ENCODE measurements at places on chromosomes 4 and X. TPM values are rescaled to one million over a fixed set of nuclear protein-coding genes. Genes with fewer than 3 reads are reported as not detected.

Gene MAML3
- 3.8 TPM for total RNA-seq

Gene ATP8A1
- 0.76 TPM for total RNA-seq

Gene GYPA
- total RNA-seq: not detected

Gene S100P
- total RNA-seq: 365 TPM

Gene OCIAD1
- total RNA-seq: 103 TPM

Gene LANCL3
- 2.2 TPM for total RNA-seq

Gene G3BP2
- total RNA-seq: 122 TPM

Gene EFNB1
- total RNA-seq: 20.7 TPM

Gene ATP2B3
- not detected for total RNA-seq

Gene RAB41
- total RNA-seq: not detected

Gene FAM236A
- total RNA-seq: not detected

Gene ABCG2
- 0.44 TPM for total RNA-seq

Gene RNF128
- total RNA-seq: 40.1 TPM

Gene FGG
- total RNA-seq: not detected

Gene POLN
- total RNA-seq: 5.2 TPM

DNA sequence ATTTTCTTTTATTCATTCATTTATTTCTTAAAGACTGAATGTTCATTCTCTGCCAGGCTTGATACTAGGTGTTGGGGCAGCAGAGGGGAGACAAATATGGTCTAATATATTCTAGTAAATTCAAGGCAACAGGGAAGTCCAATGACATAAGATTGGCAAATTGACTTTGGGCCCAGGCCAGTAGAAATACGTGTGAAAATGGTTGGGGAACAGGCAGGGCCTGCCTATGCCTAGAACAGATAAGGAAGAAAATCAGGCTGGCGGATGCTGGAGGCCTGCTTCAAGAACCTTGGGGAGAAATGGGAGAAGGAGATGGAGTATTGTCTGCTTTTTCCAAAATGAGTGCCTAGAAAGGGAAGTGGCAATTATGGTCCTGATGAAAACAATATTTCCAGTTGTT is 108.6 kb downstream of the RTL5 start:
- H3K27me3 ChIP-seq: peaks cover 26% of the 10 kb centered on the region
- no peak for DNase-seq
- peaks cover 3% of the 10 kb centered on the region for H3K4me1 ChIP-seq
- H3K36me3 ChIP-seq: no peaks in the 10 kb centered on the region
- H3K4me3 ChIP-seq: no peak overlapping the region

- H3K36me3 ChIP-seq: no peaks in the 10 kb centered on the region
- no peak overlapping the region for H3K4me3 ChIP-seq
- H3K27me3 ChIP-seq: no peaks in the 10 kb centered on the region
- peaks cover 14% of the 10 kb centered on the region for H3K4me1 ChIP-seq
Measured at GRCh38 chr4:52638717-52639116, 20.4 kb downstream of the USP46 start.

GRCh38 chrX:122464341-122464740 is 719.7 kb upstream of the GRIA3 start:
- no peak overlapping the region for H3K27ac ChIP-seq
- no peaks in the 10 kb centered on the region for H3K4me1 ChIP-seq
- no peaks in the 10 kb centered on the region for H3K36me3 ChIP-seq
- DNase-seq: no peak
- H3K4me3 ChIP-seq: no peak overlapping the region

DNA sequence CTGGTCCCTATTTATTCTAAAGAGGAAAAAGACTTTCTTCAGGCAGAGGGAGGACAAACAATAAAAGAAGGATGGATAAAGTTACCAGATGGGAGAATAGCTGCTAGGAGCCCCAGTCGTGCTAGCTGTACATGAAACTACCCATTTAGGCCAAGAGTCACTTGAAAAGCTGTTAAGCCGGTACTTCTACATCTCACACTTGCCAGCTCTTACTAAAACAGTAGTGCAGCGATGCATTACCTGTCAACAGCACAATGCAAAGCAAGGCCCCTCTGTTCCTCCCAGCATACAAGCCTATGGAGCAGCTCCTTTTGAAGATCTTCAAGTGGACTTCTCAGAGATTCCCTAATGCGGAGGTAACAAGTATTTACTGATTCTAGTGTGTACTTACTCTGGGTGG is 1138.8 kb downstream of the ARAP2 start:
- DNase-seq: no peak
- no peaks in the 10 kb centered on the region for H3K4me1 ChIP-seq
- no peaks in the 10 kb centered on the region for H3K27me3 ChIP-seq
- H3K27ac ChIP-seq: no peak overlapping the region

GRCh38 chr4:142901166-142901662 is 55.1 kb upstream of the INPP4B start:
- no peak overlapping the region for H3K27ac ChIP-seq
- no peaks in the 10 kb centered on the region for H3K4me1 ChIP-seq
- H3K4me3 ChIP-seq: no peak overlapping the region
- H3K36me3 ChIP-seq: no peaks in the 10 kb centered on the region
- H3K27me3 ChIP-seq: peaks cover 27% of the 10 kb centered on the region

DNA sequence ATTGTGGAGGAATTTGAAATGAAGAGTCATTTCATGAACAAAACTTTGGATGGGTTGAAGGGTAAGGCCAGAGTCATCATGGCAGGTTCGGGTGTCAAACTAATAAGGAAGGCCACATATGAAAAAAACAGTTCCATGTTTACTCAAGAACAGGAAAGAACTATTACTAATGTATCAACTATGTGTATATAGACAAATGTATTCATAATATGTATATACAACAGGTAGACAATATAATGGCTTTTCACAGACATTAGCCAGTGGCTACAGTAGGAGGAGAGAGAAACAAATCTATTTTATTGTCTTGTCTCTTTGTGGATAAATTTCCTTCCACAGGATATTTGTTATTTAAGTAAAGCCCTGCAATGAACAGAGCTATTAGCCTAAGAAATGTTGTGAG is 101.1 kb downstream of the CBLL2 start:
- H3K4me1 ChIP-seq: no peaks in the 10 kb centered on the region
- no peak overlapping the region for H3K27ac ChIP-seq
- H3K27me3 ChIP-seq: no peaks in the 10 kb centered on the region
- no peaks in the 10 kb centered on the region for H3K36me3 ChIP-seq

DNA sequence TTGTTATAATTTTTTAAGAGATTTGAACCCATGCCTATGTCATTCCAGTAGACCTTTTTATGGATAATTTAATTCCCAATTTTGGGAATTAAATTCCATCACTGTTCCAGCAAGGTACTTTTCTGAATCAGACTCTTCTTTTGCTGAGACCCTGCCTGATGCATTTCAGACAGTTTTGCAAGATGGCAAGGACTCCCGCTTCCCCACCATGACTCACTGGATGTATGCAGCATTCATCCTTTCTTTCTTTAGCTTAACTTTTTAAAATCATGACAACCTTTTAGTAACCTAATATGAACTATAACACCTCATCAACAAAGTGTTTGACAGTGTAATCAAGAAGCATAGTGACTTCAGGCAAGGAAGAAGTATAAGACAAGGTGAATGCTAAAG is 178.1 kb upstream of the LEF1 start:
- no peaks in the 10 kb centered on the region for H3K27me3 ChIP-seq
- H3K27ac ChIP-seq: no peak overlapping the region
- no peak overlapping the region for H3K4me3 ChIP-seq
- no peaks in the 10 kb centered on the region for H3K4me1 ChIP-seq

- H3K27me3 ChIP-seq: no peaks in the 10 kb centered on the region
- peak within 1 kb of the TSS; percentile 54 for H3K27ac ChIP-seq
- peaks cover 32% of the 10 kb centered on the region for H3K36me3 ChIP-seq
- peak; percentile 92 for DNase-seq
- H3K4me1 ChIP-seq: peaks cover 11% of the 10 kb centered on the region
Measured at GRCh38 chrX:153763989-153764755, at the start of gene PLXNB3. PLXNB3 (plus strand) TSS chrX:153764249; CDS start chrX:153765536, 1,287 bp downstream.

DNA sequence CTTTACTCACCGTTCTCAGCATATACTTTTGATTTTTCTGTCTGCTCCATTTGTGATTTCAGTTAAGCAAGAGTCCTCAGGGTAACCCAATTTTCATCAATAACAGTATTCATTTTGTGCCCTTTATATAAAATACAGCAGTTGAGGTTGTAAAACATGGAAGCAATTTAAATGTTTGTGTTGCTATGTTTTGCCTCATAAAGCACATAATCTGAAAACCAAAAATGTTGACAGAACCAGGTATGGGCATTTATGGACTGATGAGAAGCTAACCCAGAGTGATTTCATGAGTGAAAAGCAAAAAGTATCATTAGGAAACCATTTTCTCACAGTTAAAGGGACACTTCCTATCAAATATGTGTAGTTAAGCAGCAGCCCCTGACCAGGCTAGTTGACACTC is at the start of gene ASIC5:
TSS of gene ASIC5 (minus strand) at position 101 of the 400 bp plus-strand sequence. CDS start at position 50, 51 bp downstream.
- H3K36me3 ChIP-seq: no peaks in the 10 kb centered on the region
- H3K4me3 ChIP-seq: no peak within 1 kb of the TSS
- no peak within 1 kb of the TSS for H3K27ac ChIP-seq
- H3K4me1 ChIP-seq: no peaks in the 10 kb centered on the region
- no peaks in the 10 kb centered on the region for H3K27me3 ChIP-seq

DNA sequence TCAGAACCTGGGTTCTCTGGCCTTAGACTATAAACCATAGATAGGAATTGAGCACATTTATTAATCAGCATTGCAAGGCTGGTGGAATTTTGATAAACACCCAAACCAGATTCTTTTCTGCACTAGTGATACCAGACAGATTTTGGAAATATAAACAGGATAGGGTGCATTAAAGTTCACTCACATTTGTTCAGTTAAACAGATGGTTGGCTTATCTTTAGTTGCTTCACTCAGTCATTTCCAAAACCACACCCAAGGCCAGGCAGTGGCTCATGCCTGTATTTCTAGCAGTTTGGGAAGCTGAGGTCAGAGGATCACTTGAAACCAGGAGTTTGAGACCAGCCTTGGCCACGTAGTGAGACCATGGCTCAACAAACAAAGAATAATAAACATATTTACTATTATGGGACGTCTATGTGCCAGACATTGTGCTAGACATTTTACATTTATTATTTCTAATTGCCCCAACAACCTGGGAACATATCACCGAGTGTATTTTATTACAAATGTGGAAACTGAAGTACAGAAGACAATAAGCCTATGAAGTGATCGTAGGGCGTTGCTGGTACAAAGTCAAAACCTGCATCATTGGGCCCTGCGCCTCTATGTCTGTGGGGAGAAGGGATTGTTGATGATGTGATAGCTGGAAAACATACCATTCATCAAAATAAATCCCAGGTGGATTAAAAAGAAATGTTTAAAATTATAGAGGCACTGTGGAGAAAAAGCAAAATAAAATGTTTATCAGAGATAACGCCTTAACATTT is 15.0 kb downstream of the ADD1 start:
- H3K4me3 ChIP-seq: no peak overlapping the region
- no peak for DNase-seq
- peaks cover 33% of the 10 kb centered on the region for H3K4me1 ChIP-seq
- no peak overlapping the region for H3K27ac ChIP-seq

- H3K27me3 ChIP-seq: no peaks in the 10 kb centered on the region
- no peak overlapping the region for H3K27ac ChIP-seq
- no peaks in the 10 kb centered on the region for H3K36me3 ChIP-seq
- DNase-seq: no peak
- no peak overlapping the region for H3K4me3 ChIP-seq
- H3K4me1 ChIP-seq: no peaks in the 10 kb centered on the region
Measured at GRCh38 chr4:18039113-18039512, 17.6 kb upstream of the LCORL start.

DNA sequence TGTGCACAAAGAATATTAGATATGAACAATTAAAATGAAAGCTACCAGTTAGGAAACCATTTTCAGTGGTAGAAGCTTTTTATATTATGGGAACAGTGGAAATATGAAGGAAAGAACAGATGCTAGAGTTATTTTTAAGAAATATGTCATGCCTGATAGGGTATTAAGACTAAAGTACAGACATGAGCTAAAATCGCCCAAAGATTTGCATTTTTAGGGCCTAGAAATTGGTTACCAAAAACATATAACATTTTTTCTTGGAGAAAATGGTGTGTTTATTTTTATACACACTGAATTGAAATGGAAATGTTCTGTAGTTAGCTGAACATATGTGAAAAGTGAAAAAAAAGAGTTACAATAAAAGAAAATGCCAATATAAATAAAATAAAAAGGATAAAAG is 441.9 kb downstream of the TLL1 start:
- DNase-seq: no peak
- H3K4me1 ChIP-seq: peaks cover 13% of the 10 kb centered on the region
- no peaks in the 10 kb centered on the region for H3K27me3 ChIP-seq

GRCh38 chrX:130497531-130497930 is 95.7 kb downstream of the RBMX2 start:
- DNase-seq: no peak
- H3K27ac ChIP-seq: no peak overlapping the region
- no peaks in the 10 kb centered on the region for H3K36me3 ChIP-seq
- no peak overlapping the region for H3K4me3 ChIP-seq

GRCh38 chr4:94577136-94577535 is 125.4 kb downstream of the PDLIM5 start:
- H3K36me3 ChIP-seq: peaks cover 9% of the 10 kb centered on the region
- no peak overlapping the region for H3K4me3 ChIP-seq
- no peak for DNase-seq
- H3K4me1 ChIP-seq: peaks cover 1% of the 10 kb centered on the region

DNA sequence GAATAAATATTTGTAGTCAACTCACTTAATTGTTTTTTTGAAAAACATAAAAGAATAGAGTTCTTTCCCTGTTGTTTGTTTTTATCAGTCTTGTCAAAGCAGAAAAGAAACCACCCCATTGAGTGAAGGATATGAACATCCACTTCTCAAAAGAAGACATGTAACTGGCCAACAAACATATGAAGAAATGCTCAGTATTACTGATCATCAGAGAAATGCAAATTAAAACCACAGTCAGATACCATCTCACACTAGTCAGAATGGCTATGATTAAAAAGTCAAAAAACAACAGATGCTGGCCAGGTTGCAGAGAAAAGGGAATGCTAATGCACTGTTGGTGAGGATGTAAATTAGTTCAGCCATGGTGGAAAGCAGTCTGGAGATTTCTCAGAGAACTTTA is 326.1 kb upstream of the EMCN start:
- H3K4me3 ChIP-seq: no peak overlapping the region
- no peaks in the 10 kb centered on the region for H3K27me3 ChIP-seq
- H3K27ac ChIP-seq: no peak overlapping the region
- no peaks in the 10 kb centered on the region for H3K36me3 ChIP-seq
- no peak for DNase-seq

GRCh38 chrX:9434051-9434550 is 30.8 kb upstream of the TBL1X start:
- H3K27ac ChIP-seq: no peak overlapping the region
- H3K36me3 ChIP-seq: no peaks in the 10 kb centered on the region
- H3K4me3 ChIP-seq: no peak overlapping the region

GRCh38 chrX:13319953-13320352 is at the start of gene ATXN3L:
ATXN3L (minus strand) TSS chrX:13320053; CDS start chrX:13319934, 119 bp downstream.
- no peak within 1 kb of the TSS for H3K27ac ChIP-seq
- H3K27me3 ChIP-seq: no peaks in the 10 kb centered on the region
- no peak for DNase-seq
- no peaks in the 10 kb centered on the region for H3K36me3 ChIP-seq

DNA sequence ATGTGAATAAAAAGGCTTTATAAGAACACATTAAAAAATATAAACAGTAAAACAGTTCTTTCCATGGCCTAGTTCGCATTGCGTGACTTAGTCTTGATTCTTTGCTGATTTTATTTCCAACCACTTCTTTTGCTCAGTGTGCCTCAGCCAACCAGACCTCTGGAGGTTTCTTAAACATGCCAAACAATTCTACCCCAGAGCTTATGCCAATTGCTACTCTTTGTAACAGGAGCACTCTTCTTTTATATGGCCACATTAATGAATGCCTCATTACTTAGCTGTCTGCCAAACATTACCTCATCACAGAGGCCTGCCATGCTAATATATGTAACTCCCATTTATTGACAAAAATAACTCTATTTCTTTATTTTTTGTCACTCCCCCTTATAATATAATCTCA is 202.3 kb downstream of the NDST4 start:
- H3K36me3 ChIP-seq: no peaks in the 10 kb centered on the region
- H3K27ac ChIP-seq: no peak overlapping the region
- no peaks in the 10 kb centered on the region for H3K4me1 ChIP-seq
- H3K4me3 ChIP-seq: no peak overlapping the region

Measured in Calu3 (cell line).